Chondrocyte (in vitro differentiated cells): ENCODE measurements at places on chromosomes 5 and 9. TPM values are rescaled to one million over a fixed set of nuclear protein-coding genes. Genes with fewer than 3 reads are reported as not detected.

Gene MSX2
- total RNA-seq: 2.2 to 25.5 TPM (median 2.3 TPM) in 3 replicates

Gene LCN15
- not detected in 3 replicates for total RNA-seq

Gene NIPBL
- 32.2 to 47.1 TPM (median 33.3 TPM) in 3 replicates for total RNA-seq

Gene ADRA1B
- total RNA-seq: 0.72 to 2.9 TPM (median 1.1 TPM) in 3 replicates

Gene CLIC3
- total RNA-seq: 4.9 to 5.5 TPM in 2 of 3 replicates, not detected in the other

- DNase-seq: no peak
Measured at GRCh38 chr9:124132671-124133147, 121.1 kb downstream of the LHX2 start.

- DNase-seq: no peak
Measured at GRCh38 chr5:176526462-176526861, 10.7 kb downstream of the RNF44 start.

GRCh38 chr9:121656941-121657470 lies 5.6 kb downstream of the DAB2IP start:
- DNase-seq: peak; percentile 46

- no peak for DNase-seq
Measured at GRCh38 chr9:101458963-101459631, 23.5 kb upstream of the ALDOB start.

DNA sequence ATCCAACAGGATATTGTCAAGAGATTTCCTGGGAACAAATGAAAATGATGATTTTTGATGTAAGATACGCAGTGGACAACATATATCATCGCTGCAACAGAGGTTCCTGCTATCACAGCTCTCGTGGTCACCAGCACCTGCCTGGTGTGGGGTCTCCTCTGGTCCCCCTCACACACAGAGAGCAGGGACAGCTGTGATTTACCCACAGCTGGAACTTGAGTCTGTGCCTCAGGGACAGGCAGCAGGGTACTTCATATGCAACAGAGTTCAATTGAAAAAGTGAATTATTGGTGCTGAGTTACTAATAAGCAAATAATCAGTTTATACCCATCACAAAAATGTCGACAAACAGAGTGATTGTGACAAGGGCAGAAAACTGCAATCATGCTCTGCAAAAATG lies 93.4 kb downstream of the LMX1B start:
- no peak for DNase-seq

- DNase-seq: peak; percentile 33
Measured at GRCh38 chr9:129554649-129555048, 66.3 kb downstream of the C9orf50 start.

DNA sequence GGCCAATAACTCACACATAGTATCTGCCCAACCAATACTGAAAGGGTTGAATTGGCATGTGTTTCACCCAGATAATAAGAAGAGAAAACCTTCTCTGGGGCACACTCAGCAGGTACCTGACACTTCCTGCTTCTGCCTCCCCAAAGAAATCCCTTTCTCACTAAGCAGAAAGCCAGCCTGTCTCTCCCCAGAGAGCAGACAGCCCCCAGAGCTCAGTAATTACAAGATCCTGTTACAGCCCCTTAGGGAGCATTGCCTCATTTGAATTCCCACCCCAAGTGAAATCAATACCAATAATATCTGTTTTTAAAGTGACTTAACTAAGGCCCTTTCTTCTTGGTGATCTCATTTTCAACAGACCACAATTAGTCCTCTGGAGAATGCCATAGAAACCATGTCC lies 38.5 kb upstream of the FOXI1 start:
- no peak for DNase-seq

GRCh38 chr5:126099077-126099476 lies 324.1 kb upstream of the GRAMD2B start:
- no peak for DNase-seq

DNA sequence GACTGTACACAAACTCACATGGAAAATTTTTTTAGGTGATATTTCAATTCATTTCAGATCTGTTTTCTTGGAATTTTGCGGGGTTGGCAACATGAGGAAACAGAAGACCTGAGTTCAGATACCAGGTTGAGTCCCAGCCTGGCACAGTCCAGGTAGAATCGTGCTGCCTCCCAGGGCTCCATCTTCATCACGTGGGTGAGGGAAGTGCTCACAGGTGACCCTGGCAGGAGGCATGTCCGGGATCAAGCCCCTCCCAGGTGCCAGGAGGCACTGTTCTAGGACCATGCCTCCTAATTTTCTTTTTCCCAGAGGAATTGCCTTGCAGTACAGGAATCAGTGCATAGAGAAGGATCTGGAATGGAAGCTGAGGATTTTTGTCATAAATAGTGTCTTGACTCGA lies 318.3 kb upstream of the IRX4 start:
- no peak for DNase-seq
